Heart left ventricle (tissue), 16 donors: ENCODE measurements at places on chromosomes 12 and 14. TPM values are rescaled to one million over a fixed set of nuclear protein-coding genes. Genes with fewer than 3 reads are reported as not detected.

DNA sequence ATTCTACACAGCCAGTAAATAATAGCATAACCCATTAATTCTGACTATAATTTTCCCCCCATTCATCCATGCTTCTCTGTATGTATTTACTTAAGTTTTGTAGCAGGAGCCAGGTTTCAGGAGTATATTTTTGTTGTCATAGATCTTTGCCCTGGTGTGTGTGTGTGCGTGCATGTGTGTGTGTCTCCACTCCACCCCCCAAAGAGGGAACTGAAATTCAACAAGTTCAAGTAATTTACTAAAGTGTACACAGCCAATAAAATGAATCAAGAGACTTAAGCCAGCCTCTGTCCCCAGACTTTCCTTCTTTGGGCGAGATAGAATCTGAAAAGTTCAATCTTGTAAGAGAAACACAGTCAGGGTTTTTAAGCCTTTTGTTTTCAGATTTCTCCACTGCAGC, 792.0 kb downstream of the MED13L start:
- DNase-seq = no peak
- H3K4me3 ChIP-seq = no peak overlapping the region
- H3K27me3 ChIP-seq = no peaks in the 10 kb centered on the region
- no peaks in the 10 kb centered on the region for H3K4me1 ChIP-seq

DNA sequence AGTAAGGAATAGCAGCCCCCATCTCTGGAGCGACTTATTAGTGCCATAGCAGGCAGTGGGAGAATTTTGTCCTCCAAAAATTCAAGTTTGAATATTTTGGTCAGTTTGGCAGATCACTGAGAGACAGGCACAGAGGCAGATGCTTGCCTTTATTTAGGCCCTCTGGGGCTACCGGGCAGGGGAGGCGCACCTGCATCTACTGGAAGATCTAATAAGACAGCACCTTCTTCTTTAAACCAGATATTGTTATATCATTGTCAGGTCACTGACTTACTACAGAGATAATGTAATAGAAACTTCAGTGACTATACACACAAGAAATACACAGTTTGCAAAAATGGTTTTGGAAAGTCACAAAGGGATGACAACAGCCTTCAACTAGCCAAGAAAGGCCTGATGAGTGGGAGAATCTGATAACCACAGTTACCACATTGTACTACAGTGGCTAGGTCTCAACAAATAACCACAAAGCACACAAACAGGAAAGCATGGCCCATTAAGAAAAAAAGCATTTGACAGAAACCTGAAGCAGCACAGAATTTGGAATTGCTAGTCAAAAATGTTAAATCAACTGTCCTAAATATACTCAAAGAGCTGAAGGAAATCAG, 56.8 kb downstream of the CDK17 start:
- H3K4me1 ChIP-seq = peaks cover 19% of the 10 kb centered on the region
- no peak overlapping the region for H3K27ac ChIP-seq
- no peaks in the 10 kb centered on the region for H3K27me3 ChIP-seq
- no peaks in the 10 kb centered on the region for H3K36me3 ChIP-seq
- no peak for DNase-seq

SYCP3 gene
- not detected for total RNA-seq

CCDC177 gene
- not detected for total RNA-seq

VIPAS39 gene
- 17.7 TPM for total RNA-seq

DNA sequence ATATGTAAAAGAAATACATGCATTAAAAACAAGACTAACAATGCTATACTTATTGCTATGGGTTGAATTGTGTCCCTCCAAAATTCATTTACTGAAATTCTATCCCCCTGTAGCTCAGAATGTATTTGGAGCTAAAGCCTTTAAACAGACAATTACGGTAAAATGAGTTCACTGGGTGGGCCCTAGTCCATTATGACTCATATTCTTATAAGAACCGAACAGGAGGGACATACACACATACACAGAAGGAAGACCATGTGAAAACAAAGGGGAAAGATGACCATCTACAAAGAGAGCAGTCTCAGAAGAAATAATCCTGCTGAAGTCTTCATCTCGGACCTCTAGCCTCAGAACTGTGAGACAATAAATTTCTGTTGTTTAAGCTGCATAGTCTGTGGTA, 77.1 kb upstream of the ANKS1B start:
- H3K27me3 ChIP-seq = no peaks in the 10 kb centered on the region
- peaks cover 65% of the 10 kb centered on the region for H3K36me3 ChIP-seq
- no peak overlapping the region for H3K27ac ChIP-seq
- H3K4me1 ChIP-seq = no peaks in the 10 kb centered on the region

DNA sequence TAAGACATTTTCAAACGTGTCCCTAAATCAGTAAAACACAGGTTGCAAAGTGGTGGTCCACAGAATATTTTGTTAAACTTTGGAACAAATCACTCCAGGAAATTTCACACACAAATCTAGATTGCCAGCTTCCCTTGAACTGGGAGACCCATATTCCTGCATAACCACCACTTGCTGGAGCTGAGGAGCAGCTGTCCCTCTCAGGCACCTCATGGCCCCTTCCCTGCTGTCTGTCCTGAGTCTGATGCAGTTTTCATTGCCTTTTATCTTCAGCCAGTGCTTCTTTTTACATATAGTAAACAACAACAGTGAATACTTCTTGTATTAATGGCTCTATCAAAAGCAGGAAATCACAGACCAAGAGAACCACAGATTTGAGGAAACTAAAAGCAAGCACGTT, 289.3 kb downstream of the MED13L start:
- H3K27me3 ChIP-seq = no peaks in the 10 kb centered on the region
- no peak overlapping the region for H3K4me3 ChIP-seq
- peaks cover 44% of the 10 kb centered on the region for H3K36me3 ChIP-seq
- DNase-seq = no peak

PAN2 gene
- total RNA-seq = 41.8 TPM

RGS6 gene
- 25.4 TPM for total RNA-seq

DNA sequence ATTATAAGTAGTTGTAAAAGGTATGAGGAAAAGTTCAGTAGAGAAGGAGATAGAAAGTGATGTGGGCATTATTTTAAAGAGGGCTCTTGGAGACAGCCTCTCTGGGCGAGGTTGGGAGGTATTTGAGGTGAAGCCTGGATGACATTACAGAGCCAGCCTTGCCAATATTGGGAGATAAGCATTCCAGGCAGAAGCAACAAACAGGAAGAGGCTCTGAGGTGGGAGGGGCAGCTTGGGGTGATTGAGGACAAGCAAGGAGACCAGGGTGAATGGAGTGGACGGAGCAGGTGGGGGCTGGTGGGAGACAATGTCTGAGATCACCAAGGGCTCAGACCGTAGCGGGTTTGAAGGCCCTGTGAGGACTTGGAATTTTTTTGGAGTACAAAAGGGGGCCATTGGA, 87.3 kb downstream of the DYRK2 start:
- peak; percentile 49 for DNase-seq
- no peaks in the 10 kb centered on the region for H3K27me3 ChIP-seq
- no peaks in the 10 kb centered on the region for H3K4me1 ChIP-seq
- no peak overlapping the region for H3K4me3 ChIP-seq

DNA sequence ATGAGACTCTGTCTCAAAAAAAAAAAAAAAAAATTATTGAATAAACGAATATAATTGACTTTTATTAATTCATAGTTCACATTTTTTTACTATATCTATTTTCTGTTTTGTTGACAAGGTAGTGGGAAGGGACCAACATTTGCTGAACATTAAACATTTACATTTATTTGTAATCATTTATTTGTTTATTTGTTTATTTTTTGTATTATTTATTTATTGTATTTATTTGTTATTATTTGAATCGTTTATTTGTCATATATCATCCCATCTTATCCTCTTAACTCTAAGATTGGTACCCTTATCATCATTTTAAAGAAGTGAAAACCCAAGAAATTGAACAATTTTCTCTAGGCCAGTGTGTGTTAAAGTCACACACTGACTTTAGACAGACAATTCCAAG, 101.5 kb downstream of the SYT1 start:
- H3K4me1 ChIP-seq = no peaks in the 10 kb centered on the region
- DNase-seq = no peak
- no peaks in the 10 kb centered on the region for H3K36me3 ChIP-seq

GPR68 gene
- total RNA-seq = 0.64 TPM

DNA sequence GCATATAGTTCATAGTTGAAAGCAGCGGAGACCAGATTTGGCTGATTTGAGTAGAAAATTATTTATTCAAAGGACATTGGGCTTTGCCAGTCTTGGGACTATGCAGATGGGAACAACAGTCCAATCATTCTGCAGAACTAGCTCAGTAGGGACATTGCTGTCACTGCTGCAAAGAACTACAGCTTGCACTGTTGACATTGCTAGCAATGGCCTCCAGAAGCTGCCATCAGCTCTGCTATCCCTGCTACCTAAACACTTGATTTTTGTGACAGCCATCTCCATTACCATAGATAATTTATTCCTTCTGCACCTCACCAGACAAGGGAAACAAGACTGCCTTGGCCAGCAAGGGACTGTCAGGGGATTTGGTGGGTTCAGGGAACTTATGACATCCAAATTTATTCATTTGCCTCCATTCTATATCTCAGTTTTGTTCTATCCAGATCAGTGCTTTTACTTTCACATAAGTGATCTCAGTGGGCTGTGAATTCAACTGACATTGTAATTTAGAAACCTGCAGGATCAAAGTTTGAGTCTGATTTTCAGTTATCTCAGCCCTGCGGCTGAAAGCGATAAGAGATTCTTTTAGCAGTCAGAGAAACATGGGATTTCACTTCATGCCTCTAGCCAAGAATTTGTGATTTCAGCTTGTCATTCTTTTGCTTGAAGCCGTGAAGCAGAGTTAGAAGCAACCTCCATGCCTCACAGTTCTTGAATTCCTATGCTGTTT, 136.7 kb upstream of the FBXO33 start:
- DNase-seq = no peak
- H3K36me3 ChIP-seq = no peaks in the 10 kb centered on the region
- H3K4me3 ChIP-seq = no peak overlapping the region
- H3K4me1 ChIP-seq = no peaks in the 10 kb centered on the region

DNA sequence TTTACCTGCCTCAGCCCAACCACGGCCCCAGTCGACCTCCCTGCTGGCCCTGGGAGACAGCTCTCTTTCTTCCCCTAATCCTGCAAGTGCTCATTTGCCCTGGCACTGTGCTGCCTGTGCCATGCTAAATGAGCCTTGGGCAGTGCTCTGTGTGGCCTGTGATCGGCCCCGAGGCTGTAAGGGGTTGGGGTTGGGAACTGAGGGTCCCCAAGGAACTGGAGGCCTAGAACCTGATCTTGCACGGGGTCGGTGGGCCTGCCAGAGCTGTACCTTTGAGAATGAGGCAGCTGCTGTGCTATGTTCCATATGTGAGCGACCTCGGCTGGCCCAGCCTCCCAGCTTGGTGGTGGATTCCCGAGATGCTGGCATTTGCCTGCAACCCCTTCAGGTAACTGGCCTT, 2.8 kb downstream of the RNF31 start:
- H3K4me1 ChIP-seq = peaks cover 20% of the 10 kb centered on the region
- H3K36me3 ChIP-seq = peaks cover 36% of the 10 kb centered on the region
- no peak overlapping the region for H3K4me3 ChIP-seq
- DNase-seq = no peak

- peak overlapping the region; percentile 4 for H3K4me3 ChIP-seq
- H3K36me3 ChIP-seq = no peaks in the 10 kb centered on the region
- no peak for DNase-seq
- peaks cover 26% of the 10 kb centered on the region for H3K4me1 ChIP-seq
- H3K27me3 ChIP-seq = no peaks in the 10 kb centered on the region
- peak overlapping the region; percentile 66 for H3K27ac ChIP-seq
Measured at GRCh38 chr14:32703183-32703621, 235.5 kb upstream of the NPAS3 start.

- no peaks in the 10 kb centered on the region for H3K4me1 ChIP-seq
- H3K4me3 ChIP-seq = no peak overlapping the region
- H3K27ac ChIP-seq = no peak overlapping the region
- H3K27me3 ChIP-seq = no peaks in the 10 kb centered on the region
Measured at GRCh38 chr12:64270411-64270810, 48.3 kb upstream of the KICS2 start.

GRCh38 chr14:75559451-75560222, 18.8 kb upstream of the FLVCR2 start:
- no peak overlapping the region for H3K27ac ChIP-seq
- no peak overlapping the region for H3K4me3 ChIP-seq
- H3K27me3 ChIP-seq = no peaks in the 10 kb centered on the region

DNA sequence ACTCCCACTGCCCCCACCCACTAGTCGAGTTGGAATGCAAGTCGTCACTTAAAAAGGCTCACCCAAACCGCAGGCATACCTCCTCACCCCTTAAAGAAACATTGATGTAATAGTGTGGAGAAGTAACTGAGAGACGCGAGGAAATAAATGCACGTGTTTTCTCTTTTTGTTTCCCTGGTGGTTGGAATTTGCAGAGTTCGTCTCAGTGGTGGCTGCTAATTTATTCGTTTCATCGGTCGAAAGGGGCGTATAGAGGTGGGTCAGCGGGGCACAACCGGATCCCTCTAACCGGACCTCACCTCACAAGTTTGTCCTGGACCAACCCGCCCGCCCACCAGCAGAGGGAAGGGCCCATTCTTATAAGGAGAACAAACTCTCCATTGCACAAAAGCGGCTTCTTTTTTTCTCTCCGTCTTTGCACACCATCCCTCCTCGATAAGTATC, 5.0 kb upstream of the NPAS3 start:
- H3K4me3 ChIP-seq = peak overlapping the region; percentile 37
- no peaks in the 10 kb centered on the region for H3K36me3 ChIP-seq
- H3K27ac ChIP-seq = no peak overlapping the region

- no peak overlapping the region for H3K27ac ChIP-seq
- H3K36me3 ChIP-seq = no peaks in the 10 kb centered on the region
- H3K4me3 ChIP-seq = no peak overlapping the region
- peaks cover 50% of the 10 kb centered on the region for H3K4me1 ChIP-seq
- no peaks in the 10 kb centered on the region for H3K27me3 ChIP-seq
Measured at GRCh38 chr14:64760146-64760755, 56.0 kb downstream of the PLEKHG3 start.

ING4 gene
- total RNA-seq = 20.9 TPM

DNA sequence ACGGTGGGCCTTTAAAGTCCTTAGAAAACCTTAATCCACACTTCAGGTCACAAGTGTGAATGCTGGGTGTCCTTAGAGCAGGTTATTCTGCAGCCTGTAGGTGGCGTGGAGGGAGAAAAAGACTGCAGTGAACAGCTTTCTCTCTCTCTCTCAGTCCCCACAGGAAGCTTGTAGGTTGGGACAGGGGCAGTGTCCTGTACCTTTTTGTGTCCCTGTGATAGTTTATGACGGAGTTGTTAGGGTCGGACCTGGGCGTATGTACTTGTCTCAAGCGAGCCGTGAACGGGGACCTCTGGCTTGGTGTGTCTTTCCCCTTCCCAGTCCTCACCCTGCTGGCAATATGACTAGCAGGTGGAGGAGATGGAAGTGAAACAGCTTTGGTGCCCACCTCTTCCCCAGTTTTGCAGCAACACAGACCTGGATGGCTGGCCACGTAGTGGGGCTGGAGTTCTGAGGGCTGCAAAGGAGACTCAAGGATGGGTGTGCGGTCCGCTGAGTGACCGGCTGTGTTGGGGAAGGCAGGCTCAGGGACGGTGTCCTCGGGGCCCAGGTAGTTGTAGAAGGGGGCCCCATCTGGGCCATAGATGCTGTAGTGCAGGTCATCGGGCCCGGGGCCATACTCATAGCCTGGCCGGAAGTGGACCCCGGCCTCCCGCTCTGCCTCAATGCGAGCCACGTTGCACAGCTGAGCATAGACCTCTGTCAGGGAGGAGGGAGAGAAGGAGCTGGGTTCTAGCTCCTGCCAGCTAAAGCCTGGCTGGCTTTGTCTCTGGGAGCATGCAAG, 8.9 kb downstream of the ISCA2 start:
- H3K4me1 ChIP-seq = no peaks in the 10 kb centered on the region
- no peaks in the 10 kb centered on the region for H3K36me3 ChIP-seq
- no peaks in the 10 kb centered on the region for H3K27me3 ChIP-seq
- H3K4me3 ChIP-seq = no peak overlapping the region

POTEG gene
- total RNA-seq = not detected
